Jurkat, Clone E6-1 (cell line): ENCODE measurements at places on chromosomes 7 and 10.
A peak's percentile ranks its signal among the peaks of the same experiment; 100 is the strongest.

DNA sequence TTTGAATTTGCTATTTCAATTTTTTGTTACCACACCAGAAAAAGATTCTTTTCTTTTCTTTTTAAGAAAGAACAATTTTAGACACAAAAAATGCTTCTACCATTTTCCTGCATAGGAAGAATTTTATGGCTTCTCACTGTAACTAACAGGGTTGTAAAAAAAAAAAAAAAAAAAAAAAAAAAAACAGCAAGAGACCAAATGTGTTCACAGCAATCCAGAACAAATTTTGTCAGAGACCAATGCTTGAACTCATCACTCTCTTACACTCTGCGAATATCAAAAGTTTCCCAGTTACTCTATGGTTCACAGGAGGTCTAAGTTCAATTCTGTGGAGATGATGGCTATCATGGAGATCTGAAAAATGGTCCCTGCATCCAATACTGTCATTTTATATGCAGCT is 84.4 kb downstream of the CHCHD3 start:
- DNase-seq, result no peak

DNA sequence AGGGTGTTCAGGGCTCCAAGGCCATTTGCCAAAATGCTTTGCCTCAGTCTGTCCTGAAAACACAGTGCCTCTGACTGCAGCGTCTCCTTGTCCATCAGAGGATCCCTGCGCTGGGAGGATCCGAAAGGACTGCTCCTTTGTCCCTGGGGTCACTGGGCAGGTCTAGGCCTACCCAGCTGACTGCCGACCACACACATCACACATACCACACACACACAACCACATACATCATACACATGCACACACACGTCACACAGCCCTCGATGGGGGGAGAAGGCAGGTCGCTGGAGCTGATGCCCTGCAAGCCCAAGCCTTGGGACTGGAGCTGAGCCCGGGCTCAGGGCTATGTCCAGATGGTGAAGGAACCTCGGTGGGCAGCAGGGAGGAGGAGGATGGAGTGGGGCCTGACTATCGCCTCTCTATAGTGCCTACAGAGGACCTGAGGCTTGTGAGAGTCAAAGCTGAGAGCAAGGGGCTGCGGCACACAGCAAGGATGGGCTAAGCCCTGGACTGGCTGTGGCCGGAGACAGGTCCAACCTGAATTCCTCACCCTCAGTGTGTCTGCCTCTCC is 29.1 kb downstream of the GPRIN2 start:
- DNase-seq, result no peak

DNA sequence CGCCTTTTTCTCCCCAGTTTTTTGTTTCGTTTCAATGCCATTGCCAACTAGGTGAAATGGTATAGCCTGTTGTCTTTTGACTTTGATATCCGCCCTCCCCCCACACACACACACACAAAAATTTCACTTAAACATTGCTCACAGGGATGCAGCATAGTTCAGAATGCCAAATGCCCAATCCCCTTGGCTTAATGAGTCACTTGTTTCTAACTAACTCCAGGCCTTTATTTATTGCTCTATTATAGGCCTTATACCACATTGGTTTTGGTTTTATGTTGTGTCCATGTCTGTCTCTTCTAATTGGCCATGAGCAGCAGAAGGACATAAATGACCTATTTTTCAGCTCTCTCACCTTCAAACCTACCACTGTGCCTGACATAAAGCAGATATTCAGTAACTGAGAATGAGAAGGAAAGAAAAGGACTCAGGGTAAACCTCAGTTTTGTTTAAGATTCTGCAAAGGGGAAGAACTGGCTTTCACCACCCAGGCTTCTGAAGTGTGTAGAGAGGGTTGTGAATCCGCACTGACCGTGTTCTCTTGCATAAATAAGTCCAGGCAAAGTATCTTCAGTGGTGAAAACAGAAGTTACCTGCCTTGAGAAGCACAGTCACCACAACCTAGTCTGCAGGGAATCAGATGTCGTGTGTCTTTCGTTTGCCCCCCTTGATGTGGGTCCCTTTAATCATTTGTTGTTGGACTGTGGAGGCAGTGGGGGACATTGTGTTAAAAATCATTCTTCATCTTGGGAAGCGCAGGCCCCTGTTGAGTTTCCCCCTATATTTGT is 139.8 kb downstream of the CELF2 start:
- DNase-seq, result no peak

DNA sequence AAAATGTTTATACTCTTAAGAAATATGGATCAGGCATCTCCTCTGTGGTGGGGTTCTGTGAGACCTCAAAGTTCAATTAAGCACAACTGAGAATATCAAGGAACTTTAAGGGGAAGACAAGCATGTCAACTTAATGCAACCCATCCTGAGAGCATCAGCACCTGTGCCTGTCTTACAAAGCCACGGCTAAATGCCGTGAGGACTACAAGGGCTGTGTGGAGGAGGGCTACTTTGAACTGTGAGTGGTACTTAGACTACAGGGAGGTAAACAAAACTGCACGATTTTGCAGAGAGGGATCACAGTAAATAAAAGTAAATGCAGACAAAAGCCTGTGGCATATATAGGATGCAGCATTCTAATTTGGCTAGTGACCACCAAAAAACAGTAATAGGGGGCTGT is 139.1 kb downstream of the ATE1 start:
- DNase-seq, result no peak

- no peak for DNase-seq
These were observed 206.9 kb upstream of the PHYHIPL start for GRCh38 chr10:58969576-58969975.

DNA sequence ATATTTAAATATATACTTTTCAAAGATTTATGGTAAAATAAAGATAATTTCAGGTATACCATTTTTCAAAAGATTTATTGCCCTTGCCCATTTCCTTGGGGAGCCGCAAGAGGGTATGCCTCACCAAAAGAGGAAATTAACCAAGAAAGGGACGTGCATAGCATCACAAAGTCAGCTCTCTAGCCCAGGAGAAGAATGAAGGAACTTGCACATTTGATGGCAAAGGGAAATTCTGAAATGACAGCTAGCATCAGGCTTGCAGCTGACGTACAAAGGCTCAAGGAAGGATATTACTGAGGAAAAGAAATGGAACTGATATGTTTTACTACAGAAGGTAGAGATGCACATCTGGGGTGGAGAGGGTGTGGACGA is 93.6 kb upstream of the RSU1 start:
- no peak for DNase-seq

DNA sequence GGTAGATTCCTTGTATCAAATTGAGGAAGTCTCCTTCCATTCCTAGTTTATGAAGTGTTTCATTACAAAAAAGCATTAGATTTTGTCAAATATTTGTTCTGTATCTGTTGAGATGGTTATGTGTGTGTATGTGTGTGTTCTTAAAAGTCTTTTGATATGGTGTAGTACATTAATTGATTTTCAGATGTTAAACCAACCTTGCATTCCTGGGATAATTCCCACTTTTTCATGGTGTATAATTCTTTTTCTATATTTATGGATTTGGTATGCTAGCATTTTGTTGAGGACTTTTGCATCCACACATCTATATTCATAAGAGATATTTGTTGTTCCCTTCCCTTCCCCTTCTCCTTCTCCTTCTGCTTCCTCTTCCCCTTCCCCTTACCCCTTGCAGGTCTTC is 8.9 kb upstream of the GIMAP8 start:
- DNase-seq, result no peak

DNA sequence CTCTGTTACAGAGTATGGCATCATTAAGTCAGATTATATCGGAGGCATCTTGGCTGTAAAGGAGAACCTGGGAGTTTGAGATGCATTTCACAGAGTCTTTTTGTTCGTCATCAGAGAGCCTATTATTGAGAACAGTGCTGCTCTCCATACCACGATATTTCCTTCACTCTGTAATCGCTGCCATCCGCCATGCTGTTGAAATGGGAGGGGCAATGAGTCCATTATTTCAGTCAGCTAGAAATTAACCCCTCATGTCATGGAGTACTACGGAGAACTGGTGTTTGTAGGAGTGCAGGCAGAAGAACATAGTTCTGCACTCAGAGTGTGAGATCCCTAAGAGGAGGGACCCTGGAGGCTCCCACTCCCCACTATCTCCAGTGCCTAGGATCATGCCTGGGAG is 59.2 kb downstream of the SLC16A12 start:
- DNase-seq, result no peak

DNA sequence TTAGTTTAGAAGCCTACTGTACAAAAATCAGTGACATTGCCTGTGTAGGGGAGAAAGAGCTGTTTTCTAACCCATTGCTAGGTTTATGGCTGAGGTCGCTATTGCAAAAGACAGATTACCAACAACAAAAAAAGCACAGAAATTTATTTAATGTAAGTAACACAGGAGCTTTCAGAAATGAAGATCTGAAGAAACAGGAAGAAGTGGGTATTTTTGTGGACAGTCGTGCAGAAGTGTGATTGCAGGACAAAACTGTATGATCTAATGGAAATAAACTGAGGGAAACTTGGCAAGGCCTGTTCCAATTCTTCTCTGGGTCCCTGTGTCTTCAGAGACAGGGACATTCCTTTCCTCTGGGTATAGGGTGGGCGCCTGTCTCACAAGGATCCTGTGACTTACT is 87.4 kb downstream of the APBB1IP start:
- DNase-seq, result no peak

DNA sequence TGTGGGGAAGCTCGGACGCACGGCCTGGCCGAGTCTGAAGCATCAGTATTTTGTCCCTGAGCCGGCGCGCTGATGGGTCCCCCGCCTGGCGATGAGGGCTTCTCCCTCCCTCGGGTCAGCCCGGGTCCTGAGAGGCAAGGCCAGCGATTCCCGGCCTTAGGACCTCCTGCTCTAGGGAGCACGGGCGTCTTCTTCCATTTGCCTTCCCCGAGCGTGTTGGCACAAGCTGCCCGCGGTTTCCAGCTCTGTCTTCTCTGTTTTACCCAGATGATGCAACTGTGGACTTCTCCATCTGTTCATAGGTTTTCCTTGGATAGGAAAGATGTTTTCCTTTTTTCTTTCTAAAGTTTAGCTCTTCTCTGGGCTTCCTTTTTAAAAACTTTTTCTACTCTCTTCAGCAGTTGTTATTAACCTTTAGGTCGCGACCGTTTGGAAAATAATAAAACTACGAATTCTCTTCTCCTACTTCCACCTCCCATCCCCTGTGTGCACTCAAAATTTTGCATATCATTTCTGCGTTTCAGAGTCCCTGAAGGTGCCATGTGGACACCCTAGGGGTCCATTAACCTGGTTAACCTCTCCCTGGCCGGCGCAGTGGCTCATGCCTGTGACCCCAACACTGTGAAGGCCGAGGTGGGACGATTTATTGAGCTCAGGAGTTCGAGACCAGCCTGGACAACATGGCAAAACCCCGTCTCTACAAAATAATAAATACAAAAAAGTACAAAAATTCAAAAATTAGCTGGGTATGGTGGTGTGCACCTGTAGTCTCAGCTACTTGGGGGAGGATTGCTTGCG is 1.4 kb upstream of the SLC25A28 start:
- DNase-seq, result no peak

DNA sequence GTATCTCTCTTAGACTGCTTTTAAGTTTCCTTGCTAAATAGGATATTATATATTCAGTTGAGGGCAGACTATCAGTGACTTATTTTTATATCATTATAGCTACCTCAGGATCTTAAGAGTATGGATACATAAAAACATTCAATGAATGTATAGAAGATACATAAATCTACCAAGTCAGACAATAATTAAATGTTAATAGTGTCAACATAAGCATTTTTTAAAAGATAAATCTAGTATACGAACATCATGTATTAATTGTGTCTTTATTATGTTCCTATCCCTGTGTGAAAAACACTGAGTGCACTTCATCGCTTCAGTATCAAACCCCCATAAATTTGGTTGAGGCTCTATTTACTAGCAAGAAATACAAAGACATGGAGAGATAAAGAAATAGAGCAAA is 242.8 kb downstream of the CRPPA start:
- no peak for DNase-seq

DNA sequence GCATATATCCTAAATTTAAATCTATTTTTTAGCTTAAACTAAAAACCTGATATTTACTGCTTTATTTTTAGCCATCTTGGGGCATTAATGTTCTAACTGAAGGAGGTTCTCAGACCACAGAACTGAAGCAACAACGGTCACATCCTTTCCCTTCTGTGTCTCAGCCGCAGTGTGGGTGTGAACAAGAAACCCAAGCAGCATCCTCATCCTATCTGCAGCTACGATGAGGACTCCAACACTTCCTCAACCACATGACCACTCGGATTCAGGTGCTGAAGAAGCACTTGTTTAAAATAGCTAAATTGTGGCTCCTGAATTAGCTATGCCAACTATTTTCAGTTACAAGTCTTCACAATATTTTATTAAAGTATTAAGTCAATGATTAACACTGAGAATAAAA is 5.3 kb downstream of the ESYT2 start:
- DNase-seq, result peak; percentile 98

- DNase-seq, result peak; percentile 51
These were observed 982 bp downstream of the SFXN3 start for GRCh38 chr10:101031796-101032636.

GRCh38 chr7:44087911-44088838 is 5.8 kb upstream of the POLM start:
- no peak for DNase-seq

DNA sequence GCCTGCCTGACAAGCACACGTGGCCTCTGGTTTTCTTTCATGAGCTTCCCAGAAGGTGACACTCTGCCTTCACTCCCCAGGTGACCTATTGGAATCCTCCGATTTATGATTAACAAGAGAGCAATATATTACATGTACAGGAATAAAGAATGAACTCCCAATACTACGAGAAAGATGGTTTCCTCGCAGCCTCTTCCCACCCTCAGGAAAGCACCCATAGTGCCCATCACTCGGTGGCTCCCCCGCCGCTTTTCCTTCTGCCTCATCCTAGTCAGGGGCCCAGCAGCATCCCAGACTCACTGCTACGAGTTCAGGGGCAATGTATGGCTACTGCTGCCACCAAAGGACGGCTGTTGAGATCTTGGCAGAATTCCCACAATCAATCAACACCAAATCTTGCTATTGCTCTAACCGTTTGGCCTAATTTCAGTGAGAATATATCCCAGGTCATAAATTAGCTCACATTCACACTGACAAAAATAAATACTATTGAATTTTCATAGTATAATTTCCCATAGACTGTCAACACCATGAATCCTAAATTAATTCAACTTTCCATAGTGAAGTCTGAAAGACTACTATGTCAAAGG is 196.3 kb downstream of the TNS3 start:
- DNase-seq, result no peak

- DNase-seq, result no peak
These were observed 38.5 kb downstream of the MCMBP start for GRCh38 chr10:119834188-119834587.

GRCh38 chr10:60645980-60646379 is 132.3 kb upstream of the CDK1 start:
- DNase-seq, result no peak

- no peak for DNase-seq
These were observed 150.2 kb upstream of the CACNA2D1 start for GRCh38 chr7:82593780-82594179.
